ENCODE measurements at places on chromosomes 7 and 10. TPM values are rescaled to one million over a fixed set of nuclear protein-coding genes. Genes with fewer than 3 reads are reported as not detected.

The GDF10 gene
- total RNA-seq: not detected

The POLD2 gene
- total RNA-seq: 39.5 TPM

The IGFBP1 gene
- 0.20 TPM for total RNA-seq

The GRID2IP gene
- total RNA-seq: under 0.01 TPM

The OR2A1 gene
- total RNA-seq: not detected

The POU6F2 gene
- total RNA-seq: not detected

The IFIT1B gene
- not detected for total RNA-seq

The SRRM3 gene
- total RNA-seq: 1.5 TPM

The OTUD1 gene
- 5.2 TPM for total RNA-seq

The NKX2-3 gene
- not detected for total RNA-seq

The GDF2 gene
- total RNA-seq: not detected

The ADCY1 gene
- 0.44 TPM for total RNA-seq

The RSPH10B2 gene
- 0.22 TPM for total RNA-seq

The GHRHR gene
- total RNA-seq: not detected

The MRC1 gene
- 148 TPM for total RNA-seq

The NUTM2B gene
- 0.44 TPM for total RNA-seq

The NYAP1 gene
- total RNA-seq: 6.3 TPM

The CLCN1 gene
- total RNA-seq: not detected

The OPALIN gene
- not detected for total RNA-seq

The TYSND1 gene
- total RNA-seq: 3.5 TPM

The NEUROG3 gene
- not detected for total RNA-seq

The ARHGEF35 gene
- under 0.01 TPM for total RNA-seq

The AKR1C3 gene
- total RNA-seq: 111 TPM

The NPC1L1 gene
- total RNA-seq: not detected

The PIP gene
- not detected for total RNA-seq

The MMD2 gene
- total RNA-seq: not detected

The HMX3 gene
- total RNA-seq: not detected
